ENCODE measurements at places on chromosomes 2 and 18.

- peak; percentile 84 for DNase-seq
- no peak overlapping the region for H3K27ac ChIP-seq
- H3K4me3 ChIP-seq, result no peak overlapping the region
- no peaks in the 10 kb centered on the region for H3K4me1 ChIP-seq
- no peaks in the 10 kb centered on the region for H3K27me3 ChIP-seq
- no peaks in the 10 kb centered on the region for H3K36me3 ChIP-seq
These were observed 41.6 kb downstream of the KCNE4 start for GRCh38 chr2:223093436-223094241.

DNA sequence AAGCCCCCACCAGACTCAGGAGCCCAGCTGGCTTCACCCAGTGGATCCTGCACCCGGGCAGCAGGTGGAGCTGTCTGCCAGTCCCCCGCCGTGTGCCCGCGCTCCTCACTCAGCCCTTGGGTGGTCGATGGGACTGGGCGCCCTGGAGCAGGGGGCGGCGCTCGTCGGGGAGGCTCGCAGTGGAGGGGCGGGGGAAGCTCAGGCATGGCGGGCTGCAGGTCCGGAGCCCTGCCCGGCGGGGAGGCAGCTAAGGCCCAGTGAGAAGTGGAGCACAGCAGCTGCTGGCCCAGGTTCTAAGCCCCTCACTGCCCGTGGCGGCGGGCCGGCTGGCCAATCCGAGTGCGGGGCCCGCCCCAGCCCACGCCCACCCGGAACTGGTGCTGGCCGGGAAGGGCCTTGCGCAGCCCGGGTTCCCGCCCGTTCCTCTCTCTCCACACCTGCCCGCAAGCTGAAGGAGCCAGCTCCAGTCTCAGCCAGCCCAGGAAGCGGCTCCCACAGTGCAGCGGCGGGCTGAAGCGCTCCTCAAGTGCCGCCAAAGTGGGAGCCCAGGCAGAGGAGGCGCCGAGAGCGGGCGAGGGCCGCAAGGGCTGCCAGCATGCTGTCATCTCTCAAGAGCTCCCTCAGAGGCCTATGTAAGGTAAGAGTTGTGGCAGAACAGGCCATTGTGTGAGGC lies 1307.8 kb upstream of the TMEFF2 start:
- H3K27me3 ChIP-seq, result no peaks in the 10 kb centered on the region
- no peaks in the 10 kb centered on the region for H3K4me1 ChIP-seq
- H3K27ac ChIP-seq, result no peak overlapping the region
- H3K36me3 ChIP-seq, result no peaks in the 10 kb centered on the region
- H3K4me3 ChIP-seq, result no peak overlapping the region
- no peak for DNase-seq

GRCh38 chr2:241656190-241656741 lies 18.8 kb downstream of the ATG4B start:
- H3K4me1 ChIP-seq, result no peaks in the 10 kb centered on the region
- no peak for DNase-seq
- no peak overlapping the region for H3K4me3 ChIP-seq

GRCh38 chr2:67883316-67884087 lies 179.3 kb downstream of the C1D start:
- no peak overlapping the region for H3K4me3 ChIP-seq
- no peak overlapping the region for H3K27ac ChIP-seq
- no peaks in the 10 kb centered on the region for H3K36me3 ChIP-seq
- H3K27me3 ChIP-seq, result no peaks in the 10 kb centered on the region
- peaks cover 4% of the 10 kb centered on the region for H3K4me1 ChIP-seq
- DNase-seq, result no peak

- H3K36me3 ChIP-seq, result no peaks in the 10 kb centered on the region
- no peaks in the 10 kb centered on the region for H3K27me3 ChIP-seq
- H3K4me3 ChIP-seq, result no peak overlapping the region
- no peak for DNase-seq
These were observed 3.5 kb upstream of the CABLES1 start for GRCh38 chr18:23131693-23132319.

GRCh38 chr18:73913505-73913904 lies 234.1 kb downstream of the FBXO15 start:
- no peaks in the 10 kb centered on the region for H3K36me3 ChIP-seq
- no peaks in the 10 kb centered on the region for H3K27me3 ChIP-seq
- no peak overlapping the region for H3K4me3 ChIP-seq
- no peak for DNase-seq
- H3K27ac ChIP-seq, result no peak overlapping the region
- no peaks in the 10 kb centered on the region for H3K4me1 ChIP-seq

GRCh38 chr2:215796140-215796855 lies 217.1 kb downstream of the MREG start:
- H3K36me3 ChIP-seq, result no peaks in the 10 kb centered on the region
- H3K4me3 ChIP-seq, result no peak overlapping the region
- H3K27me3 ChIP-seq, result no peaks in the 10 kb centered on the region
- H3K4me1 ChIP-seq, result peaks cover 4% of the 10 kb centered on the region

DNA sequence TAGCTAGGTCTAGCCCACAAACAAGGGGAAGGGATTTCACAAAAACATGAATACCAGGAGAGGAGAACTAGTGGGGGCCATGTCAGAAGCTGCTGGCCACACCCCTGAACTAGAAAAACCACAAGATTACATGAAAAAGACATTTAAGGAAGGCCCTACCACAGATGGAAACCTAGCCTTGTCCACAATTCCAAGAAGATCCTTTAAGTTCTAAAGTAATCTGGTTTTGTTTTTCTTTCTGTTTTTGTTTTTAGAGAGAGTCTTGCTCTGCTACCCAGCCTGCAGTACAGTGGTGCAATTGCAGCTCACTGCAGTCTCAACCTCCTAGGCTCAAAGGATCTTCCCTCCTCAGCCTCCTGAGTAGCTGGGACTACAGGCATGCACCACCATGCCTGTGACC lies 34.2 kb upstream of the CAB39 start:
- H3K27me3 ChIP-seq, result no peaks in the 10 kb centered on the region
- H3K4me1 ChIP-seq, result no peaks in the 10 kb centered on the region
- no peak for DNase-seq
- H3K27ac ChIP-seq, result no peak overlapping the region
- no peaks in the 10 kb centered on the region for H3K36me3 ChIP-seq

DNA sequence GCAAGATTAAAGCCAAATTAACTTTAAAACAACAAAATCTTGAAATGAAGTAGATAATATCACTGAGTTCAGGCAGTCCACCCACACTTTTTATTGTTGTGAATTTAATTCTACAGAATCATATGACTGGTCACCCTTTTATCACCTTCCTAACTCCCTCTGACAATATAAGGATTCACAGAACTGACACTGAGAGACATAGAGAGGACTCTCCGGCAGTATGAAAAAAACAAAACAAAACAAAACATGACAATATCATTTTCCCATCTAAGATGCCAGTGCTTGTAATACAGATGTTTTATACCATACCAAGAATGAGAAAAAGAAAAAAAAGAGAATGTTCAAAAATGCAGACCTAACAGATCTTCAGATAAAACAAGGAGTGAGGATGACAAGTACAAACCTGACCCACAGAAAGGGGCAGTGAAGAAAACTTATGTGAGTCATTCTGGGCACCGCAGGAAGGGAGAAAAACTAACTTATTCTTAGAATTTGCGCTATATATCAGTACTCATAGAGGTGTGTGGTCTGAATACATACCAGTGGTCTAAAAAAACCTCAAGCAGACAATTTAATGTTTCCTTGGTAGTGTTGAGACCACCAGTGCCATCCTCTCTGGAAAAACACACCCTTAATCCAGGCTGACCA lies 136.6 kb downstream of the ZAP70 start:
- peaks cover 6% of the 10 kb centered on the region for H3K4me1 ChIP-seq
- no peak overlapping the region for H3K27ac ChIP-seq
- H3K27me3 ChIP-seq, result no peaks in the 10 kb centered on the region
- no peak overlapping the region for H3K4me3 ChIP-seq
- no peaks in the 10 kb centered on the region for H3K36me3 ChIP-seq

DNA sequence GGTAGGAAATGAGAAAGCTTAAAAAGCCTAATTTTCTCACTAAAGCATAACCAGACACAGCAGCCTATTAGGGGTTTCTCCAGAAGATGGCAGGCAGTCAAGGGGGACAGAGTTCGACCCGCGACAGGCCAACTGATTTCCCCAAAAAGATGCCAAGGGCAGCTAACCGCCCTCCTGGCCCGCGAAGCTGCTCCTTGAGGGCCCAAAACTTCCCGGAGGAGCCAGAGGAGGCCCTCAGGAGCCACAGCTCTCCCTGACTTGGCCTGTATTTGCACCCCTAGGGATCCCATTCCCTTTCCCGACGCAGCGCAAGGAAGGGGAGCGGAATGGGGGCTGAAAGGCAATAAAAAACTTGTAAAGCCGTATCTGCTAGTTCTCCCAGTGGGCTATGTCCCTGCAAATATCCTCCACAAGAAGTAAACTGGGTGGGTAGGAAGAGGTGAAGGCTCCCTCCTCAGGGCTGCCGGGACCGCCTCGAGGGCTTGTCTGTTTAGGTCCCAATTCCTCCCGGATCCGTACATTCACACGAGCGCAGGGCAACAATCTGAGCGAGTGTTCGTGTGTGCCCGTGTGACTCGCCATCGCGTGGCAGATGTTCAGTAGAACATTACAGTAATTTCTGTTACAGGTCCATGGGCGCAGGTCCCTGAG lies 756 bp upstream of the NAGK start:
- H3K27ac ChIP-seq, result peak overlapping the region; percentile 93
- H3K36me3 ChIP-seq, result no peaks in the 10 kb centered on the region
- H3K27me3 ChIP-seq, result no peaks in the 10 kb centered on the region
- peaks cover 56% of the 10 kb centered on the region for H3K4me1 ChIP-seq

GRCh38 chr2:127233710-127234109 lies 13.6 kb upstream of the CYP27C1 start:
- no peak for DNase-seq
- H3K27me3 ChIP-seq, result no peaks in the 10 kb centered on the region
- H3K36me3 ChIP-seq, result no peaks in the 10 kb centered on the region

- no peaks in the 10 kb centered on the region for H3K27me3 ChIP-seq
- H3K27ac ChIP-seq, result no peak overlapping the region
- no peaks in the 10 kb centered on the region for H3K36me3 ChIP-seq
- H3K4me1 ChIP-seq, result no peaks in the 10 kb centered on the region
These were observed 15.7 kb downstream of the TGFBRAP1 start for GRCh38 chr2:105313877-105314276.

DNA sequence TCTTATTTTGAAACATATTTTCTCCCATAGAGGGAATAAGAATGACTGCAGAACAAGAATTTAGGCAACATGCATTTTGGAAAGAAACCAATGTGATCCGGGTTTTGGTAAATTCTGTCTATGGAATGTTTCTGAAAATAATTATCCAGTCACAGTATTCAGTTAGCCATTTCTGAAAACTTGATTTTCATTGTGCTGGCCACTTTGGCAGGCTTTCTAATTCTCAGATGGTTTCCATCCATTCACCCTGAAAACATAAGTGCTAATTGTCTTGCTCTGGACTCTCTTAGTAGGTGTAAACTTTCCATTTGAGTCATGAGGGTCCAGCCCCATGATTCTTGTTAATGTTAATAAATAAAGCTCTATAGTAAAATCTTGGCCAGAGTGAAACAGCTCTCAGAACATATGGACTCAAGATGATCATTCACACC lies 176.5 kb downstream of the RBM43 start:
- no peaks in the 10 kb centered on the region for H3K27me3 ChIP-seq
- H3K36me3 ChIP-seq, result no peaks in the 10 kb centered on the region
- H3K27ac ChIP-seq, result no peak overlapping the region
- DNase-seq, result no peak
- no peak overlapping the region for H3K4me3 ChIP-seq

DNA sequence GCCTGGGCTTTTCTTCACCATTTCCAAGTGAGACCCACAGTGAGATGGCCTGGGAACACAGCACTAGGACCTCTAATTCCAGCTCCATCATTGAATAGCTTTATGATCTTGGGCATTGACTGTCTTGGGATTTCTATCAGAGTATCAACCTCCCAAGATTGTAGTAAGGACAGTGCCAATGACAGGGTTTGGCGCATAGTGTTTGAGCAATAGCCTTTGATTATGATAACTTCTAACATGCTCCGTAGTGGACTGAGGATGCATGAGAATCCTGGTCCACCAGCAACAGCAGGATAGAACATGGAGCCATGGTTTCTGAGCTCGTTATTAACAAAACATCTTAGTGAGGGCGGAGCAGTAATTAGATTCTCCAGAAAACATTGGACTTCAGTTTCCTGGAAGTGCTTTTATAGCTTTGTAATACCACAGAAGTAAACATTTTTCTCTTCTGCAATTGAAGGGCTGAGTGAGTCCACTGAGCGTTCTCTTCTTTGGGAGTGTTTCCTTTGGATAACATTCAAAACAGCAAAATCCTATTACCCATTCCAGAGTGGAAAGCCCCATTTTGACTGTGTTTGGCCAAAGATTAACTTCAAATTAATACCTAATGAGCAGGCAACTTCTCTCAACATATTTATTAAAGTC lies 63.7 kb downstream of the IL1R2 start:
- H3K4me3 ChIP-seq, result no peak overlapping the region
- no peaks in the 10 kb centered on the region for H3K27me3 ChIP-seq
- peak overlapping the region; percentile 68 for H3K27ac ChIP-seq
- H3K36me3 ChIP-seq, result no peaks in the 10 kb centered on the region
- H3K4me1 ChIP-seq, result peaks cover 56% of the 10 kb centered on the region
- DNase-seq, result peak; percentile 70

- no peaks in the 10 kb centered on the region for H3K27me3 ChIP-seq
- no peak for DNase-seq
- no peak overlapping the region for H3K27ac ChIP-seq
- no peak overlapping the region for H3K4me3 ChIP-seq
- H3K36me3 ChIP-seq, result no peaks in the 10 kb centered on the region
These were observed 482.7 kb downstream of the FBXO15 start for GRCh38 chr18:73664896-73665295.

DNA sequence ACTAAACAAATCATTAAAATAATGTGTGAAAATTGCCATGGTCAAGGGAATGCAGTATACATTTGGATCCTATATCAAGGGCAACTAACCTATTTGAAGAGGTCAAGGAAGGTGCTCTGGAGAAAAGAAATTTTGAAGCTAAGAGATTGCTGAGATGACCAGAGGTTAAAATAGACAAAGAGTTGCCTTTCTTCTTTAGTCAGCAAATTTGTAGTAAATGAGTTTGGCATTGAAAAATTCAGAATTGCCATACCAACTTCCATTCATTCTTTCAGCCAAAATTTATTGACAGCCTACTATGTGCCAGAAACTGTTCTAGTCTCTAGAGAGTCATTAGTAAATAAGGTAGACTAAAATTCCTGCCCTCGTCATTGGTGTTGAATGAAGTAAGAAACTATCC lies 396.2 kb downstream of the BCL11A start:
- no peak overlapping the region for H3K4me3 ChIP-seq
- no peaks in the 10 kb centered on the region for H3K27me3 ChIP-seq
- H3K4me1 ChIP-seq, result no peaks in the 10 kb centered on the region
- H3K27ac ChIP-seq, result no peak overlapping the region

DNA sequence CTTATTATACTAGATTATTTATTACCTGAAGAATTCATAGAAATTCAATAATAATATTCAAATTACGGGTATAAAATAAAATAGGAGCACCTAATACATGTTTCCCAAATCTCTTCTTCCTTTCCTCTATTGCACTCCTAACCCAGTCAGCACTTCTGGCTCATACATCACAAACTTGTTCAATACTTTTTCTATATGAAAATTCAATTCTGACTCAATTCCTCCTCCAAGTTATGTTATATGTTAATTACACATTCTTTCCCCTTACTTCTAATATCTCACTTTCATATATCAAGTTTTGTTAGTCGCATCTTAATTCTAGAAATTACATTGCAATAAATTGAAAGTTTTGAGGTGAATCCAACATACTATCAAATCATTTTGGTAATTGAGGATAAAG lies 17.9 kb upstream of the COL3A1 start:
- DNase-seq, result no peak
- no peaks in the 10 kb centered on the region for H3K27me3 ChIP-seq
- no peak overlapping the region for H3K27ac ChIP-seq
- H3K36me3 ChIP-seq, result no peaks in the 10 kb centered on the region
- no peaks in the 10 kb centered on the region for H3K4me1 ChIP-seq
